ENCODE measurements at places on chromosomes 2 and 18.

- DNase-seq, result no peak
Observed at GRCh38 chr18:3972291-3972930, 482.7 kb downstream of the DLGAP1 start.

DNA sequence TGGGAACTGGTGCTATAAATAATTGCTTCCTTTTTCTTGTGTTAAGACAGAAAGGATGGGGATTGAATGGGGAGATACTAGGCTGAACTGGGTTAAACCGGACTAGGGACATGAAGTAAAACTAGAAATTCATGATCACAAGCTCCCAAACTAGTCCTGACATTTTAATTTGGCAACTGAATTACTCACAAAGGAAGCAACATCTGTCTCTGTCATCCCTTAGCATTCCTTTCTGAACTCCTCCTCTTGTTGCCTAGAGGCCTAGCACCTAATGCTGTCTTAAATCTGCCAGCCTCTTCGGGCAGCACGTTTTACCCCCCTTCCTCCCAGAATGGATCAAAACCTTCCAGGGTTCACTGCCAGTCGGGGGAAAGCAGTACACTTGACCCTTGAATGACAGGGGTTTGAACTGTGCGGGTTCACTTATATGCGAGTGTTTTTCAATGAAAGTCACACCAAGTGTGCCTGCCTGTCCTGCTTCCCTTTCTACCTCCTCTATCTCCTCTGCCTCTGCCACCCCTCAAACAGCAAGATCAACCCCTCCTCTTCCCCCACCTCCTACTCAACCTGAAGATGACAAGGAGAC, 8.2 kb downstream of the KCTD1 start:
- DNase-seq, result no peak

- DNase-seq, result no peak
Observed at GRCh38 chr2:174666845-174667244, 69.2 kb upstream of the WIPF1 start.

DNA sequence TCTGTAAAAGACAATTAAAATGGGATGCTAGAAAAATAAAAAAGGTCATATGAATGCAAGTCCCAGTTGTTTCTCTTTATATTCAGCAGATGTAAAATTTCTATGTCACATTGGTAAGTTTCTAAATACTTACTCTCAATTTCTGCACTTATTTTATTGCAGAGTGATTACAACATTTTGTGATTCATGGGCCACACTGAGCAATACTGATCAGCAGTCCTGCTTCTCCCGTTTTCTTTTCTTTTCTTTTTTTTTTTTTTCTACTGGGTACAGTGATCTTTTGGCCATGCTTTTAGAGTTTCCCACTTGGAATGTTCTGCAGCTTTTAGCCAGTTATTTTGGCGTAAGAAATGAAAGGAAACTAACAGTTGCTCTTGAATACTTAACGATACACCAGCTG, 38.8 kb downstream of the LIMS1 start:
- no peak for DNase-seq

DNA sequence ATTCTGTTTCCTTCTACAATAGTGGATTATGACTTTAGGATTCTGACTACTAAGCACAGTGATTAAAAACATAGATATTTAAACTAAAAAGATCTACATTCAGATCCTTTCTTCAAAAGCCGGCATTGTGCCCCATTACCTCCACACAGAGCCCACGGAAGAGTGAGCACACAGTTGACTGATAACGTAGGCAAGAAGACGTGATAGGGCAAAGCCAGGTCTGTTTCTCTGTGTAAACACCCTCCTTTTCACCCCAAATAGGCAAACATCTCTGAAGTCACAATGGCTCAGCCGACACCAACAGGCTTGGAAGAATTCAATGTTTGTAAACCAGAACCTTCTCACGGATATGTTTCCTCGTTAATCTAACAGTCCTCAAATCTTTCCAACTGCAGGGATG, 302.9 kb downstream of the CMPK2 start:
- DNase-seq, result no peak

DNA sequence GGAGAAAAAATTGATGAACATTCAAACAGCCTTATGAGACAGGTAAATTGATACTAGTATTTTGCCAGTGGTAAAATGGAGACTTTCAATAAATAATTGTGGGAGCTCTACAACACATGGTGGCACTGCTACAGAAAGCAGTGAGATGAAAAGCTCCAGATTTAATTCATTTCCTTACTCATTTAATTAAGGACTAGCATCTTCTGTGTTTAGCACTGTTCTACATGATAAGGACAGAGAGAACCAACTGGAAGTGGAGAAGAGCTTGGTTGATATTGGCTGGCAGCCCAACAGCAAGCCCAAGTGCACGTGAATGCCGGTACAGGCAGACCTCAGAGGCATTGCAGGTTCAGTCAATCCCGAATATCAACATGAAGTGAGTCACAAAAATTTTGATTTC, 470.4 kb upstream of the MYT1L start:
- DNase-seq, result no peak

DNA sequence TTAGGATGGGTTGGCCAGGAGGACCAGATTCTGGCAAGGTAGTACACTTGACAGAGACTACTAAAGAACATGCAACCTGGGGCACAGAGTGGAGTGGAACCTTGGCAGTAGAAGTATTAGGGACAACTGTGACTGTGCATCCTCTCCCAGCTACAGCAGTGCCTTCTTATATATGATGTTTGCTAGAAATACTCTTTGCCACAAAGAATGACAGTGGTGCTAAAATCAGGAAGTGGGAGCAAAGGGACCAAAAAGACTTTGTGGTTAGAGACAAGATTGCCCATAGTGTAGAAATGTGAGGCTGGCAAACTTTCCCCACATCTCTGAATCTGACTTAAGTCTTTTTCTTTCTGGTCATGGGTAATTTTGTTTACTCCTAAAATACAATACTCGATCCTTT, 9.4 kb upstream of the SLC38A11 start:
- DNase-seq, result no peak

- DNase-seq, result no peak
Observed at GRCh38 chr2:12397854-12398253, 318.9 kb upstream of the TRIB2 start.

- no peak for DNase-seq
Observed at GRCh38 chr2:42706836-42707235, 57.1 kb downstream of the OXER1 start.

- DNase-seq, result no peak
Observed at GRCh38 chr18:22800551-22800951, 132.6 kb upstream of the RBBP8 start.

- DNase-seq, result peak; percentile 31
Observed at GRCh38 chr2:12816379-12817306, 99.9 kb downstream of the TRIB2 start.

DNA sequence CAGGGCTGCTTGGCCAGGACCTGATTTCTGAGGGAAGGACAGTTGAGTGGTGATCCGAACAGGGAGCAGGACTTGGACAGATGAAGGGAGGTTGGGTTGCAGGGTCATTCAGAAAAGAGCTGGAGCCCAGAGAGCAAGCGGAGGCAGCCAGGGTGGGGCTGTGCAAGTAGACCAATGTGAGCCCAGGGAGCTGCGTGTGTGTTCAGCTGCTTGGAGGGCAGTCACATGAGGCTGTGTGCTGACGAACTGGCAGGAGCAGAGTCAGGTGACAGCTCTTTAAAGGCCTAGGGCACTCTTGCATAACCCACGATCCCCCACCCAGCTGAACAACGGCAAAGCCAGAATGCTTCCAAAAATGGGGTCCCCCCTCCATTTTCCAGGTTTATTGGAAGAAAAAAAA, 4.6 kb upstream of the MLPH start:
- no peak for DNase-seq

DNA sequence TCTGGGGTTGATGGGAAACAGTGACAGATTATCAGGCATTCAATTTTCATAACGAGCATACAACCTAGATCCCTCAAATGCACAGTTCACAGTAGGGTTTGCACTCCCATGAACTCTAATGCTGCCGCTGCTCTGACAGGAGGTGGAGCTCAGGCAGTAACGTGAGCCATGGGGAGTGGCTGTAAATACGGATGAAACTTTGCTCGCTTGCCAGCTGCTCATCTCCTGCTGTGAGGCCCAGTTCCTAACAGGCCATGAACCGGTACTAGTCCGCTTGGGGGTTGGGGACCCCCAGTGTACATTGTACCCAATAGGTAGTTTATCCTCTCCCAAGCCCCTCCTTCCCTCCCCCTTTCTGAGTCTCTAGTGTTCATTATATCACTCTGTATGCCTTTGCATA, 94.6 kb downstream of the PTH2R start:
- DNase-seq, result no peak

DNA sequence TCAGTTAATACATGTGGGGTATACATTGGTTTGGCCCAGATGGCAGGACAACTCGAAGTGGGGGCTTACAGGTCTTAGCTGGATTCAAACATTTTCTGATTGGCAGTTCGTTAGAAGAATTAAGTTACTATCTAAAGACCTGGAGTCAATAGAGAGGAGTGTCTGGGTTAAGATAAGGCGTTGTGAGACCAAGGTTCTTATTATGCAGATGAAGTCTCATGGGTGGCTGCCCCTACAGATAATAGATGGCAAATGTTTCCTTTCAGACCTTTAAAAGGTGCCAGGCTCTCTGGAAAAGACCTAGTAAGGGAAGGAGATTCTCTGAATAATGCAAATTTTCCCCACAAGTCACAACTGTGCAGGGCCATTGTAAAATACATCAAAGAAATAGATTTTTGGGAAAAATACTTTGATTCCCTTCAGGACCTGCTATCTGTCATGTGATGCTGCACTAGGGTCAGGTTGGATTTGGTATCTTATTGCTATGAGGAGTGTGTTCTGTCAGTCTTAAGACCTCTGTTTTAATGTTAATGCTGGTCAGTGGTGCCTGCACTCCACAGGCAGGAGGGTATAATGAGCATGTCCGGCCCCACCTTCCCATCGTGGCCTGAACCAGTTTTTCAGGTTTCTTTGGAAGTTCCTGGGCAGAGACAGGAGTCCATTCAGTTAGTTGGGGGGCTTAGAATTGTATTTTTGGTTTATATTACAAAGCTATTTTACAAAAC, 14.3 kb upstream of the MC5R start:
- DNase-seq, result no peak

DNA sequence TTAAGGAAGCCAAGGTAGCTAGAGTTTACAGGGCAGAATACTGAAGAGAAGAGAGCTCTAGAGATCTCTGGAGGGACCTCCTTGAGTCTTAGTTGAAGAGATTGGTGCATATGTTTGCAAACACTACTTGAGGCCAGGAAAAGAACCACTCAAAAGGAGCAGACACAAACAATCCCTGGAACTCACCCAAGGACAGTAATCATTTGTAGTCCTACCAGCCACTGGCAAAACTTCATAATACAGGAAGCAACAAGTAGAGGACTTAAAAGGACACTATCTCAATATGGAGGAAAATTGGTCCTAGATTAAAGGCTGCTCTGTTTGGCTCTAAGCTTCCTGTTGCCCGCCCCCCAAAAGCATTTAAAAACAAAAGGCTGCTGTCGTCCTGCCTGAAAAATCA, 46.9 kb upstream of the UBXN4 start:
- DNase-seq, result no peak

GRCh38 chr2:238881353-238882081, 33.6 kb downstream of the TWIST2 start:
- peak; percentile 28 for DNase-seq

GRCh38 chr2:238320648-238321281, 447 bp downstream of the TRAF3IP1 start:
- no peak for DNase-seq

- no peak for DNase-seq
Observed at GRCh38 chr2:218006741-218007140, 3.9 kb upstream of the TNS1 start.

DNA sequence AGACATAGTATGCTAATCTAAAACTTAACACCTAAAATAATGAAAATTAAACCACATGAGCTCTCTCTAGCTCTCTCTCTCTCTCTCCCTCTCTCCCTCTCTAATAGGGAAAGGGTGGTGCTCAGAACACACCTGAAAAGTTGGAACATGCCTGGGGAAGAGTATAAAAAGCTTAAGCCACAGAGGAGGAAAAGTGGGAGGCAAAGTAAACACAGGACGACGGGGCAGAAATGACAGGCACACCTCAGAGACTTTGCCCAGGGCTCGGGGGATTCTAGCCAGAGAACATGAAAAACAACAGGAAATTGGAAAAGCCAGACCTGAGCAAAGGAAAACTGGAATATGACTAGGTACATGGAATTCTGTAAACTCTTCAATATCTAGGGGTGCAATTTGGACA, 666.1 kb downstream of the BCL11A start:
- DNase-seq, result no peak

DNA sequence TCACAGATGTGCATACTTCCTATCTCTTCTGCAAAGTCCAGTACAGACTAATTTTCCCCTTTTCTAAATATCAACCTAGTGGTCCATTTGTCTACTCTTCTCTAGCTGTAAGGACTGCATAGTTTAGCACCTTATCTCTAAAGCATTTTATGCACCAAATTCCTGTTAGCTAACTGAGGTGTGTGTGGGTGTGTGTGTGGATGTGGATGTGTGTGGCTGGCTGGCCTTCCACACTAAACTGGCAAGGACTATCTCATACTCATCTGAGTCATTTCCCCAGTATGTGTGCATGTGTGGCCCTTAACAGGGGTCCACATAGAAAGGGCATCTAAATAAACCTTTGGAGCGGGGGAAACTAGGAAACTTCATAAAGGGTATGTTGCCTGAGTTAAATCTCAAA, 139.6 kb downstream of the TTC32 start:
- DNase-seq, result no peak

GRCh38 chr2:203846490-203847105, 21.0 kb upstream of the CTLA4 start:
- no peak for DNase-seq

GRCh38 chr2:31023541-31023940, 114.7 kb downstream of the GALNT14 start:
- no peak for DNase-seq

DNA sequence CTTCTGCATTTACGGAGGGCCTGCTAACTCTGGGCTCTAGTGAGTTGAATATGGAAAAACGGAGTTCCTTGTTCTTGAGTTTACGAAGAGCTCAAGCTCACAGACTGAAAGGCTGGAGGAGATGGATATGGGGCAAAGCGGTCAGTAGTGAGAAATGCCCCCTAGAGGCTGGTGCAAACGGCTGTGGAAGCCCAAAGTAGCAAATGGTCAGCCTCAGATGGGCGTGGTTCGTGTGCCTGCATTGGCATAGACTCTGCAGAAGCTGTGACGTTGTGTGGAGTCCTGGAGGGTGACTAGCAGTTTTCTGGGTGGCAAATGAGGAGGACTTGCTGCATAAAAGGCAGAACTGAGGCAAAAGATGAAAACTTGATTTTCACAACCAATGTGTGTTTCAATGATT, 93.6 kb upstream of the TWIST2 start:
- peak; percentile 34 for DNase-seq

DNA sequence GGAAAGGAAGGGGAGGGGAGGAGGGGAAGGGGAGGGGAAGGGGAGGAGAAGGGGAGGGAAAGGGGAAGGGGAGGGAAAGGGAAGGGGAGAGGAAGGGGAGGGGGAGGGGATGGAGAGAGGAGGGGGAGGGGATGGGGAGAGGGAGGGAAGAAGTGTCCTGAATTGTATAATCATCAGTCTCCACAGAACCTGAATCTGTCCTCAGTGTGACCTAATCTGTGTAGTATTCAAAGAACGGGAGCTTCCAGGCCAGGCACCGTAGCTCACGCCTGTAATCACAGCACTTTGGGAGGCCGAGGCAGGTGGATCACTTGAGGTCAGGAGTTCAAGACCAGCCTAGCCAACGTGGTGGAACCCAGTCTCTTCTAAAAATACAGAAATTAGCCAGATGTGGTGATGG, 41.1 kb upstream of the CCDC150 start:
- DNase-seq, result no peak

GRCh38 chr2:219434718-219435525, at the start of gene SPEG:
TSS of gene SPEG (plus strand) at chr2:219434843. CDS start at chr2:219434978, 135 bp downstream.
- DNase-seq, result no peak

GRCh38 chr2:54574860-54575247, 118.7 kb downstream of the SPTBN1 start:
- DNase-seq, result no peak

GRCh38 chr2:40028792-40029488, 249.9 kb upstream of the THUMPD2 start:
- DNase-seq, result no peak

Data from H54 (cell line).